ENCODE measurements at places on chromosomes 5 and 9.

GRCh38 chr5:67192719-67193438 lies 3.7 kb downstream of the CD180 start:
- no peak for DNase-seq

DNA sequence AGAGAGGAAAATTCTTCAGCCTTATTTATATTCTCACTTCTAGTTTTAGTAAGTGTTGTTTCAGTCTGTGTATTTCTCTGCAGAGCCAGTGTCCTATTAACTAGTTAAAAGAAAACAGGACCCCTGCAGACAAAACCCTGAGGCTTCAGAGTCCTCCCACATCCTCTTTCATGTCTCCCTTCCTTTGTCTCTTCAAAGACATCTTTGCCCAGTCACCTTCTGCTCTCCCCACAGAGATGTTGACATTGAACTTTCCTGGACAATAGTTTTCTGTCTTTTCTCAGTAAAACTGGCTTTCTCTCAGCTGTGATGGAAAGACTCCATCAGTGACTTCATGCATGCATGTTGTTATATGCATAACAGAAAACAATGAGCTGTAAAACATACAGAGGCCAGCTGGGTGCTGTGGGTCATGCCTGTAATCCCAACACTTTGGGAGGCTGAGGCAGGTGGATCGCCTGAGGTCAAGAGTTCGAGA lies 20.2 kb downstream of the GRAMD2B start:
- no peak for DNase-seq

GRCh38 chr5:68533051-68533450 lies 317.5 kb downstream of the PIK3R1 start:
- no peak for DNase-seq

- no peak for DNase-seq
These were observed 7.2 kb upstream of the MCC start for GRCh38 chr5:113495422-113495841.

GRCh38 chr5:41869151-41869723 lies 988 bp downstream of the OXCT1 start:
- peak; percentile 5 for DNase-seq

Data from CD4-positive, alpha-beta T cell treated with Interleukin-6 for 4 hours (primary cell).